ENCODE measurements at places on chromosomes 4 and X.

DNA sequence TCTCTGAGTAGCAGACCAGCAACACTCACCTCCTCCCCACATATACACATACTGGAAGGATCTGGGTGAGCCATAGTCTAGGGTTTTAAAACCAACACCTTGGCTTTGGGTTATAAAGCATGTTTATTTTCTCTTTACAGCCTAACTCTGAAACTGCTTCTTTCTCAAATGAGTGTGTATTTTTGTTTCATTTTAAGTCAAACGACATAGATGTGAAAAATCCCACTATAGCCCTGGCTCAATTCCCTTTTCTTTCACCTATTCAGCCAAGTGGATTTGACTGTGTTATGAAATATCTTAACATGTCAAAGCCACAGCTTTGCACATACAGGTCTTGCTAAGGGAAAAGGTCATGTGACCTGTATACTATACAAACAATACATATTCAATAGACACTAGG, 13.8 kb downstream of the NEXMIF start:
- no peaks in the 10 kb centered on the region for H3K4me1 ChIP-seq
- no peak overlapping the region for H3K4me3 ChIP-seq
- no peaks in the 10 kb centered on the region for H3K27me3 ChIP-seq

DNA sequence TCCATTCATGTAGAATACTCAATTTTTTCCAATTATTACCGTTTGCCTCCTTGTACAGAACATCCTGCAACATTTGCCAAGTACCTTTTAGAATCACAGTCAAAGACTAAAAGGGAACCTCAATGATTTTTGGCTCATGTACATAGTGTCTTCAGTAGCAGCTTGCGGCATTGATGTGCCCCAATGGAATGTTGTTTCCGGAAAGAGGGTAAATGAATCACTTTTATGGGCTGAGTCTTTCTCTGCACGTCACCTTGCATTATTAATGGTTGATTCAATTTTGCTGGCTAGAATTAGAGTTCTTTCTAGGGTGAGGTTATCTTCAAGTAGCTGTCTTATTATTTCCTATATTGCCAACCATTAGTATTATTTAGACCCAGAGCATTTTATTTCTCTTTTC, 116.9 kb upstream of the GABRA2 start:
- no peaks in the 10 kb centered on the region for H3K27me3 ChIP-seq
- H3K36me3 ChIP-seq, result no peaks in the 10 kb centered on the region

GRCh38 chr4:99815597-99816011, 1.0 kb upstream of the DAPP1 start:
- H3K36me3 ChIP-seq, result no peaks in the 10 kb centered on the region
- no peak overlapping the region for H3K4me3 ChIP-seq
- DNase-seq, result no peak
- H3K27me3 ChIP-seq, result no peaks in the 10 kb centered on the region
- H3K27ac ChIP-seq, result no peak overlapping the region

- no peak for DNase-seq
- H3K27me3 ChIP-seq, result no peaks in the 10 kb centered on the region
- no peak overlapping the region for H3K4me3 ChIP-seq
- no peak overlapping the region for H3K27ac ChIP-seq
These were observed 5.1 kb upstream of the MYOZ2 start for GRCh38 chr4:119130365-119131065.

- H3K36me3 ChIP-seq, result no peaks in the 10 kb centered on the region
- H3K27me3 ChIP-seq, result peaks cover 1% of the 10 kb centered on the region
- no peak overlapping the region for H3K4me3 ChIP-seq
- no peak for DNase-seq
These were observed 14.8 kb upstream of the PAQR3 start for GRCh38 chr4:78953769-78954666.

DNA sequence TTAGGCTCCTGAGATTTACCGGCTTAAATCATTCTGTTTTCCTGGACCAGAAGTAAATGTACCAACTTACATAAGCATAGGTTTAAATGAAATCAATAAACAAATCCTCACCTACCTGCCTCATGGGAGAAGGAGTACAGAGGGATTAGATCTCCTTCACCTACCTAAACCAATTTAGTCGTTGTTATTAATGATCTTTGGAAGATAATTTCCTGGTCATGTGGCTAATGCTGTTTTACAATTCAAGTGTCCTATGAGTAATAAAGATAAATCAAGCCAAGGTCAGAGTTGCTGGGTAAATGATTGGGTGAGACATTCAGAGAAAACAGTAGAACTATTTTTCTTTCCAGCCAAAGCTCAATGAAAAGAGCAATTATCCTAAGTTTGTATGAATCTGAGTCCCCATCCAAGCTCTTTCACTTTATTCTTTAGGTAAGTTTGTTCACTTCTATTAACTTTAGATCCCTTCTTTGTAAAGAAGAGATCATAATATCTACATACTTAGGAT, 423.0 kb upstream of the FAM241A start:
- H3K4me3 ChIP-seq, result no peak overlapping the region
- no peaks in the 10 kb centered on the region for H3K27me3 ChIP-seq
- no peaks in the 10 kb centered on the region for H3K36me3 ChIP-seq

GRCh38 chr4:30790998-30791397, 70.8 kb downstream of the PCDH7 start:
- H3K36me3 ChIP-seq, result no peaks in the 10 kb centered on the region
- no peaks in the 10 kb centered on the region for H3K27me3 ChIP-seq
- no peak overlapping the region for H3K27ac ChIP-seq
- no peak overlapping the region for H3K4me3 ChIP-seq
- H3K4me1 ChIP-seq, result no peaks in the 10 kb centered on the region

DNA sequence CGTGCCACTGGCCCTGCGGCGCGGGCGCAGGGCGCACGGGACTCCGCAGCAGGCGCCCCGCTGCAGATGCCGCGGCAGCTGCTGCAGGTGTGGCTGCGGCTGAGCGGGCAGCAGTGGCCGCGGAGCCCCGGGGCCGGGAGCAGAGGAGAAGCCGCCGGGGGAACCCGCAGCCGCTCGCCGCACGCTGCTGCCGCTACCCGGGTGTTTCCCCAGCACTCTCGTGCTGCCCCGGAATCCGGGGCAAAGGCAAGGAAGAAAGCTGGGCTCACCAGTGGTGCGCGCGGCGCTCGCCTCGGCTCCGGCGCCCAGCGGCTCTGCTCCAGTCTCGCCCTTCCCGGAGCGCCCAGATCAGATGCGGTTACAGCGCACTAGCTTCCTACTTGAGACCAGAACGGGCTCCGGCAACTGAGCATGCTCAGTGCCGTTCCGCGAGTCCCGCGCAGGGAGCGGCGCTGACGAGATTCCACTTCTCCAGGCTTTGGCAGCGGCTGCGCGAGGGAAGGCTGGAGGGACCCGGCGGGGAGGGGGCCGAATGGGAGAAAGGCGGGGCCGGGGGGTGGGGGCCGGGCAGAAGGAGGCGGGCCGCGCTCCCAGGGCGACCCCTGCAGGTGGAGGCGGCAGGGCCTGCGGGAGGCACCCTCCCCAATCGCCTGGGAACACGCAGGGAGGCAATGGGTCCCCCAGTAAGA, at the start of gene APBB2:
Gene APBB2 (minus strand): TSS at position 407 of the 689 bp plus-strand sequence. CDS start 181,288 bp downstream, outside the sequence.
- H3K27ac ChIP-seq, result no peak within 1 kb of the TSS
- no peaks in the 10 kb centered on the region for H3K4me1 ChIP-seq
- DNase-seq, result no peak
- no peaks in the 10 kb centered on the region for H3K36me3 ChIP-seq
- H3K4me3 ChIP-seq, result no peak within 1 kb of the TSS

GRCh38 chr4:52612341-52612740, 46.8 kb downstream of the USP46 start:
- no peak for DNase-seq
- no peak overlapping the region for H3K27ac ChIP-seq
- H3K4me1 ChIP-seq, result no peaks in the 10 kb centered on the region
- H3K27me3 ChIP-seq, result no peaks in the 10 kb centered on the region

DNA sequence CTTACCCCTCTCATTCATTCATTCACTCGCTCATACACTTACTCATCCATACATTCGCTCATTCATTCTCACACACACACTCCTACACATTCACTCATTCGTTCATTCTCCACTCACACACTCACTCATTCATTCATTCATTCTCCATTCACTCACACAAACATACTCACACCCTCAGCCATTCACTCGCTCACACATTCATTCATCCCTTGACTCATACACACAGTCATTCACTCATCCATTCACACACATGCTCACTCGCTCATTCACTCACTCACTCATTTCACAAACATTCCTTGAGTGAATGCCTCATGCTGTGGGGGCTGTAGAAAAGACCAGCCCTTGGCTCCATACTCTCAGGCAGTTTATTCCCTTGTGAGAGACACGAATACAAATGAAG, 151.1 kb upstream of the MAMLD1 start:
- no peaks in the 10 kb centered on the region for H3K4me1 ChIP-seq
- H3K27me3 ChIP-seq, result no peaks in the 10 kb centered on the region
- H3K36me3 ChIP-seq, result no peaks in the 10 kb centered on the region
- no peak overlapping the region for H3K27ac ChIP-seq
- no peak for DNase-seq

DNA sequence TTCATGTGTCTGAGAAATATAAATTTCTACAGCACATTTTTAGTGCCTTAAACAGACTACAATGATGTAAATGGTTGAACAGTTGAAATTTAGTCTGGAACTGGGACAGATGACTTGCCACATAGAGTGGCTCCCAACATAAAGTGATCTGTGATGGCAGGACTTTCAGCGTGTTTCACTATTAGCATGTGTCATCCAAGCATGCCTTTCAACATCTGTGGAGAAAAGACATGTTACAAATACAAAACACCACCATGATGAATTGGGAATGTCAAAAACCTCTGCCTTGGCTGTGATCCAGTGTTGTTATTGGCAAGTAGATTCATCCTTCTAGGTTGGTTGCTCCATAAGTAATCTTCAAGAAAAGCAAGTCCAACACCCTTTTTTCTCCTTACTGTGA, 348.7 kb downstream of the MAPK10 start:
- H3K27me3 ChIP-seq, result no peaks in the 10 kb centered on the region
- no peak overlapping the region for H3K27ac ChIP-seq
- H3K36me3 ChIP-seq, result no peaks in the 10 kb centered on the region
- no peaks in the 10 kb centered on the region for H3K4me1 ChIP-seq

DNA sequence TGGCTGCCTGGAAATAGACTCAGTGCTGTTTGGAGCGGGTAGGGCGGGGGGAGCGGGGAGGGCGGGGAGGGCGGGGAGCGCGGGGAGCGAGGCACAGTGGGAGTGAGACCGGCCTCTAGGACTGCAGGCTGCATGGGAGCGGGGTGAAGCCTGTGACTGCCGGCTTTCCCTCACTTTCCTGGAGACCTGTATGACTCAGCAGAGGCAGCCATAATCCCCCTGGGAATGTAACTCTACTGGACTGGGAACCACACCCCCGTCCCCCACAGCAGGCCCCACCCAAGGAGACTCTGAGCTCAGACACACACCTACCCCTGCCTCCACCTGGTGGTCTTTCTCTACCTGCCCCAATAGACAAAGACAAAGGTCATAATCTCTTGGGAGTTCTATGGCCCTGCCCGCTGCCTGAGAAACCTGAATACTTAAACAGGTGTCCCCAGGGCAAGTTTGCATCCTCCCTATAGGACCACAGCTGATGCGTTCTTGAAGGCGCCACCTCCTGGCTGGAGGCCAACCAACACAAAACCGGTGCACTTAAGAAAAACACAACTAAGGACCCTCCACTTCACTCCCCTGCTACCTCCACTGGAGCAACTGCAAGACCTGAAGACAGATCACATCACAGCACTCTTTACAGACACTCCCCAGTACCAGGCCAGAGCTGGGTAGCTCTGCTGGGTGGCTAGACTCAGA, 18.0 kb downstream of the HDAC8 start:
- H3K4me3 ChIP-seq, result no peak overlapping the region
- no peak for DNase-seq
- no peaks in the 10 kb centered on the region for H3K4me1 ChIP-seq
- H3K27ac ChIP-seq, result no peak overlapping the region
- H3K36me3 ChIP-seq, result no peaks in the 10 kb centered on the region

GRCh38 chr4:183205709-183206108, 106.7 kb downstream of the WWC2 start:
- no peak overlapping the region for H3K27ac ChIP-seq
- H3K4me1 ChIP-seq, result no peaks in the 10 kb centered on the region
- no peak overlapping the region for H3K4me3 ChIP-seq
- DNase-seq, result no peak

DNA sequence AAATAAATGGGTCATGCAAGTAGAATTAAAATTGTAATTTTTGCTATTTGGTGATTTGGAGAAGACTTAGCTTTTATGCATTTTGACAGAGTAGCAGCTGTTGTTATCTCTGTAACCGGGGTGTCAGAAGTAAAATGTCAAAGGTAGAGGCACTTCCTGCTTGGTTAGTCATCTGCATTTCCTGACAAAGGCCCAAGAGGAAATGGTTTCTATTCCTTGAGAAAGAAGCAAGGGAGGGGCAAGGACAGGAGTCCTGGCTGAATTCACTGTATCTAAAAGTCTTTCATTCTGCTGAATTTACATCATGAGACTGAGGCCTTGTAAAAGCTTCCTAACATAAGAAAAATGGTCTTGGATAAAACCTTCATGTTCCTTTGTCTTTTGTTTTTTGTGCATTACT, 550.9 kb upstream of the BOD1L1 start:
- H3K4me3 ChIP-seq, result peak overlapping the region; percentile 7
- H3K27ac ChIP-seq, result no peak overlapping the region
- peak; percentile 1 for DNase-seq

GRCh38 chrX:149715468-149715867, 3.6 kb downstream of the MAGEA11 start:
- H3K27ac ChIP-seq, result no peak overlapping the region
- H3K4me3 ChIP-seq, result no peak overlapping the region
- no peak for DNase-seq
- no peaks in the 10 kb centered on the region for H3K27me3 ChIP-seq
- H3K36me3 ChIP-seq, result no peaks in the 10 kb centered on the region

- H3K27me3 ChIP-seq, result no peaks in the 10 kb centered on the region
- DNase-seq, result no peak
- H3K4me1 ChIP-seq, result no peaks in the 10 kb centered on the region
- H3K36me3 ChIP-seq, result no peaks in the 10 kb centered on the region
- no peak overlapping the region for H3K4me3 ChIP-seq
These were observed 25.3 kb downstream of the SMIM20 start for GRCh38 chr4:25939330-25939729.

GRCh38 chr4:99471349-99471748, 36.2 kb upstream of the ADH7 start:
- no peak overlapping the region for H3K27ac ChIP-seq
- H3K4me1 ChIP-seq, result no peaks in the 10 kb centered on the region
- no peaks in the 10 kb centered on the region for H3K36me3 ChIP-seq

DNA sequence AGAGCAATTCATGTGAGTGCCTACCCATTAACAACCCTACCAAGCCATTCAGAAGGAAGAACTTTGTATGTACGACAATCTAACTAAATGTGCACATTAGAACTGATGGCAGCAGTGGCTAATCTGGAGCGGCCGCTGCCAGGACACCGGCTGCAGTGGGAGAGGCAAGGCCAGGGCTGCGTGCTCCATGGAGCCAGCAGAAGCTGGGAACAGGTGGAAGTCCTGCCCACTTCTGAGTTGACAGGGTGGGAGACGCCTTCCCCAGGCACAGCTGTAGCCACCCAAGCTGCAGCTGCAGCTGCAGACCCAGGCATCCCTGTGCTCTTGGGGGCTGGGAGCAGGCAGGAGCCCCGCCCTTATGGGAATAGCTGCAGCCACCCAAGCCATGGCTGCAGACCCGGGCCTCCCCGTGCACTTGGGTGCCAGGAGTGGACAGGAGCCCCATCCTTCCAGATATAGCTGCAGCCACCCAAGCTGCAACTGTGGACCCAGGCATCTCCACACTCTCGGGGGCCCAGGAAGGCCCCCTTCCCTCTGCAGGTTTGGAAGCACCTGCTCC, 79.1 kb upstream of the DDX60 start:
- no peak overlapping the region for H3K4me3 ChIP-seq
- peaks cover 36% of the 10 kb centered on the region for H3K36me3 ChIP-seq
- no peak for DNase-seq
- no peaks in the 10 kb centered on the region for H3K27me3 ChIP-seq
- H3K27ac ChIP-seq, result no peak overlapping the region
- H3K4me1 ChIP-seq, result no peaks in the 10 kb centered on the region

GRCh38 chr4:10276152-10276551, 159.6 kb upstream of the WDR1 start:
- H3K4me3 ChIP-seq, result no peak overlapping the region
- no peak for DNase-seq
- no peaks in the 10 kb centered on the region for H3K36me3 ChIP-seq
- H3K27me3 ChIP-seq, result no peaks in the 10 kb centered on the region

All from CD8-positive, alpha-beta memory T cell (primary cell).